MCF 10A (cell line): ENCODE measurements at places on chromosomes 16 and 17.

DNA sequence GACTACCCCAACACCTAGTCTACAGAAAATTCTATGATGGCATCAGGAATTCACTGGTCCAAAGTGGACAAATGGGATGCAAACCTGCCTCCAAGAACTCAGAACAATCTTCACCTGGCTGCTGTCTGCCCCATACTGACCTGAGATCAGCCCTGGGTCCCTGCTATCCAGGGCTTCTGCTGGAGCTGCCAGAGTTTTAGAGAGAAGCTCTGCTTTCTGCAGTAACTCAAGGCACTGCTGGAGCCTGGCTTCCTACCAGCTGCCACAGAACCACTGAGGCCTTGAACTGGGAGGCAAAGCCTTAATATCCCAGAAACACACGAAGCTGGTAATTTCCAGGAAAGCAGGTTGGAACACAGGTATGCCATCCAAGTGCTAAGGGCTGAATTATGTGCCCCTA is 7.5 kb downstream of the TMEM170A start:
- peaks cover 25% of the 10 kb centered on the region for H3K36me3 ChIP-seq
- DNase-seq: no peak
- H3K27ac ChIP-seq: no peak overlapping the region
- no peaks in the 10 kb centered on the region for H3K27me3 ChIP-seq

DNA sequence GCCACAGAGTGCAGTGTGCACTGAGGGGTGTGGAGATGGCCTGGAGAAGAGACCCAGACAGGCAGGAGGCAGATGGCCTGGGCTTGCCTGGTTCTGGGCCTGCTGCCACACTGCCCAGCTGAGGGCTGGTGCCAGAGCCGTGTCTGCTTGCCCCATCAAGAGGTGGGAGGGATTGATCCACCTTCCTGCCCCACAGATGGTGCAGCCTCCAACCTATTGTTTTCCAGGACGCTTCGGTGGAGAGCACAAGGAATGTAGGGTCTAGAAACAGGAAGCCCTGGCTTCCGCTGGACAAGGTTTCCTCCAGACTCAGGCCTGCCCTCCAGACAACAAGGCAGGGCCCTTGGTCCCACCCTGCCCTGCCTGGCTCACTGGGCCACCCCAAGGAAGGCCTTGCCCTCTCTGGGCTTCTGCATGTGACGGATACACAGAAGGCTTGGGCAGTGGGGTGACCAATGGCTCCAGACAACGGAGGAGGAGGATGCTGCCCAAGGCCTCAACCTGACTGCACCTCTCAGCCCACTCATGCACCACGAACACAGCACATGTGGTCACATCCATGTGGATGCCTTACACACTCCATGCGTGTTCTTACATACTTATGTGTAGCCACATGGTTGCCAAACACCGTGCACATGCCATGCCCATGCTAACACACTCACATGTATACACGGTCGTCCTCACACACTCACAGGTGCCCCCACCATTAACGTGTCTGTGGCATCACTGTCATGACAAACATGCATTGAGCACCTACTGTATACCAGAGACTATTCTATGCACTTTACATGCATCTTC is 6.5 kb upstream of the CDH5 start:
- peaks cover 58% of the 10 kb centered on the region for H3K27me3 ChIP-seq
- DNase-seq: peak; percentile 34
- no peak overlapping the region for H3K27ac ChIP-seq
- H3K4me1 ChIP-seq: peaks cover 20% of the 10 kb centered on the region
- no peak overlapping the region for H3K4me3 ChIP-seq

- no peaks in the 10 kb centered on the region for H3K36me3 ChIP-seq
- peaks cover 5% of the 10 kb centered on the region for H3K4me1 ChIP-seq
- no peak for DNase-seq
- no peak overlapping the region for H3K4me3 ChIP-seq
- H3K27me3 ChIP-seq: peaks cover 24% of the 10 kb centered on the region
- no peak overlapping the region for H3K27ac ChIP-seq
Measured at GRCh38 chr16:8576141-8577004, 13.9 kb downstream of the TMEM114 start.

GRCh38 chr16:49016461-49016860 is 265.2 kb downstream of the CBLN1 start:
- peaks cover 16% of the 10 kb centered on the region for H3K27me3 ChIP-seq
- H3K4me1 ChIP-seq: peaks cover 11% of the 10 kb centered on the region
- no peaks in the 10 kb centered on the region for H3K36me3 ChIP-seq
- no peak overlapping the region for H3K4me3 ChIP-seq

DNA sequence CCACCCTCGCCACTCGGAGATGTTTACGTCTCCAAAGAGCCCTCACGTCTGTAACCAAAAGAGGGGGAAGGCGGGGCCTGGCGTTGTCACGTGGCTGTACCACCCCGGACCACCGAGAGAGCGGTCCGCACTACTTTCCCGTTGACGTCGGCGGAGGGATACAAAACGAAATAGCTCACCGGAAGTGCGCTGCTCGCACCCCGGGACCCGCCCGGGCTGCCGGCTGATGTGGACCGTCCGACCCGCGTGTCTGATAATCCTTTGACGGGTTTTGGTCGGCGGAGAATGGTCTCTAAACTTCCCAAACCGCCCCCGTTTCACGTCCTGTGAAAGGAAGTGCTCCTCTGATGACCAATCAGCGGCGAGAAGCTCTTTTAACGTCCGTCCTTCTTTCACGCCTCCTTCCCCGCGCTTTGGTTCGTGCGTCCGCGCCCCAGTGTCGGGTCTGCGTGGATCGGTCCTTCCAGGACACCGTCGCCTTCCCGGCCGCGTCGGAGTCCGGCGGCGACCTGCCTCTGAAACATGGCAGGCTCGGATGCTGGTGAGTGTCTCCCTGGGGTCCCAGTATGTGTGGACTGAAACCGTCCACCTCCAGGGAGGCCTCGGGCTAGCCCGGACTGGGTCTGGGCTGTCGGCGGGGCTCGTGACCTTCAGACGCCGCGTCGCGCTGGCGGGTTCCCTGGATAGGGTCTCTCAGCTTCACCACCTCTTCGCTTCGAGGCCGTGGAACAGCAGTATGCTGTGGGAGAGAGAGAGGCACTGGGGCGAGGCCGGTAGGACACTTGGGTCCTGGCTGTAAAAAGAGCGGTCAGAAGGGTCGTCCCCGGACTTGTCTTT is at the start of gene CEP95:
Gene CEP95 (plus strand): TSS at position 402 of the 837 bp plus-strand sequence. CDS start 121 bp downstream, at position 523.
- peak within 1 kb of the TSS; percentile 99 for H3K4me3 ChIP-seq
- peak; percentile 96 for DNase-seq
- peaks cover 76% of the 10 kb centered on the region for H3K36me3 ChIP-seq

GRCh38 chr16:4349332-4349731 is 1.8 kb downstream of the PAM16 start:
- no peak for DNase-seq
- H3K4me3 ChIP-seq: peak overlapping the region; percentile 89
- H3K4me1 ChIP-seq: peaks cover 8% of the 10 kb centered on the region

GRCh38 chr17:82056729-82057621 is 5.3 kb downstream of the GPS1 start:
- no peaks in the 10 kb centered on the region for H3K27me3 ChIP-seq
- no peak overlapping the region for H3K4me3 ChIP-seq
- DNase-seq: no peak
- no peaks in the 10 kb centered on the region for H3K4me1 ChIP-seq

GRCh38 chr17:39270923-39271322 is 45.2 kb upstream of the STAC2 start:
- peaks cover 79% of the 10 kb centered on the region for H3K36me3 ChIP-seq
- no peaks in the 10 kb centered on the region for H3K4me1 ChIP-seq
- DNase-seq: peak; percentile 37
- no peak overlapping the region for H3K27ac ChIP-seq
- H3K27me3 ChIP-seq: no peaks in the 10 kb centered on the region

DNA sequence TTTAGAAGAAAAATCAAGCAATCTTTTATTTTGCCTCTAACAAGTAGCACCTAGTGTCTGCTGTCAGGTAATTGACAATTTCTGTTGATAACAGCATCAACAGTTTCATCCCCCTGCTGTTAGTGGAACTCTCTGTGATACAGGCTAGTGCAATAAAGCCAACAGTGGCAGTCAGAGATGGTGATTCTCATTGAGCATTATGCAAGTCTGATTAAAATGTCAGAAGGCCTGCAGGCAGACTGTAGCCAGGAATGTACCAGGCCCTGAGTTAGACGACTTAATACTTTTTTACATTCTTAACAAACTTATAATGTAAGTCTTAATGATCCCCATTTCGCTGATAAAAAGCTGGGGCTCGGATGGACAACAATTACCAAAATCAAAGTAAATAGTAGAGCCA is 14.6 kb downstream of the CYLD start:
- no peak for DNase-seq
- H3K4me1 ChIP-seq: no peaks in the 10 kb centered on the region
- no peak overlapping the region for H3K4me3 ChIP-seq
- peaks cover 52% of the 10 kb centered on the region for H3K36me3 ChIP-seq
- H3K27ac ChIP-seq: no peak overlapping the region
- H3K27me3 ChIP-seq: no peaks in the 10 kb centered on the region

GRCh38 chr17:61249649-61250299 is 149.9 kb upstream of the TBX2 start:
- no peak overlapping the region for H3K4me3 ChIP-seq
- DNase-seq: no peak
- no peak overlapping the region for H3K27ac ChIP-seq
- no peaks in the 10 kb centered on the region for H3K36me3 ChIP-seq
- H3K4me1 ChIP-seq: peaks cover 11% of the 10 kb centered on the region

DNA sequence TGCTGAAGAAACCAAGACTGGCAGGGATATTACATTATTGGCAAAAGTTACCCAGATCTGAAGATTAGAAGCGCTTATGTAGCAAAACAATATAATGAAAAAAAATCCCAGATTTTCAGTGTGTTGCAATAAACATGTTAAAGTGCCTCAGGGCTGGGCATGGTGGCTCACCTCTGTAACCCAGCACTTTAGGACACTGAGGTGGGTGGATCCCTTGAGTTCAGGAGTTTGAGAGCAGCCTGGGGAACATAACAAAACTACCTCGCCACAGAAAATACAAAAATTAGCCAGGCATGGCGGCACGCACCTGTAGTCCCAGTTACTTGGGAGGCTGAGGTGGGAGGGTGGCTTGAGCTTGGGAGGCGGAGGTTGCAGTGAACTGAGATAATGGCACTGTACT is 6.8 kb downstream of the ZNF207 start:
- H3K27ac ChIP-seq: no peak overlapping the region
- peak; percentile 85 for DNase-seq
- H3K36me3 ChIP-seq: peaks cover 95% of the 10 kb centered on the region
- H3K4me3 ChIP-seq: peak overlapping the region; percentile 28

- peaks cover 23% of the 10 kb centered on the region for H3K27me3 ChIP-seq
- no peak overlapping the region for H3K4me3 ChIP-seq
- no peak overlapping the region for H3K27ac ChIP-seq
- H3K36me3 ChIP-seq: no peaks in the 10 kb centered on the region
Measured at GRCh38 chr16:49120631-49121030, 161.0 kb downstream of the CBLN1 start.

DNA sequence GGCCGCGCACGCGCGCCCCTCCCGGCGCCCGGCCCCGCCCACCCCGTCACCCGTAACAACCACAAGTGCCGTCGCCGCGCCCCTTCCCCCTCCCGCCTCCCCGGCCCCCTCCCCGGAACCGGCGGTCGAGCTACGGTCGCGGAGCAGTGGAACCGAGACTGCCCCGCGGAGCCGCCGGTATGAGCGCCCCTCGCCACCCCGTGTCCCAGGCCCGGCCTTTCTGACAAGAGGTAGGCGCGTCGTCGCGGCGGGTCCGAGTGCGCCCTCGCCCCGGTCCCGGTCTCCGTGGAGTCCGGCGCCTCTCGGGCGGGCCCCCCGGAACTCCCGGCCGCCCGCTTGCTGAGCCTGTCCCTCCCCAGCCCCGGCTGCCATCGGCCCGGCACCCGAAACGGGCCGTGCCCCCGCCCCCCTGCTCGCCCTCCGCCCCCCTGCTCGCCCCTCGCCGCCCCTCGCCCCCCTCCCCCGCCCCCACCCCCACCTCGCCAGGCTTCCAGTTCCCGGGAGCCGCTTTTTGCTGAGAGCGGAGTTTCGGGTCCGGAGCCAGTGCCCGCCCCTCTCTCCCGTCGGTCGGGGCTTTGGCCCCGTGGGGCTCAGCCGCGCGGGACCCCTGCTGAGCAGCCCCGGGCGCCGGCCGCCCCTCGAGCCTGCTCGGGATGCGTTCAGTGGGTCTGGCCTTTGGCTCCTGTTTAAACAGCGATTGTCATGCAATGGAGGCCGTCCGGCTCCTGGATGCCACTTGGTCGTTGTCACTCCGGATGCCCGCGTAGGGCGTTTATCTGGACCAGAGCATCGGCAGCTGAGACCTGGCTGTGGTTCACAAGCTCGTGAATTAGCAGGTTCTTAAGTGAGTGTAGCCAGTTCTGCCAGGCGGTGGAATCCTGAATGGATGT is at the start of gene SEC14L1:
Gene SEC14L1 (plus strand): TSS at position 92 of the 890 bp plus-strand sequence. CDS start 2,628 bp downstream, outside the sequence.
- H3K27me3 ChIP-seq: no peaks in the 10 kb centered on the region
- peak; percentile 39 for DNase-seq
- H3K4me3 ChIP-seq: peak within 1 kb of the TSS; percentile 73
- peak within 1 kb of the TSS; percentile 57 for H3K27ac ChIP-seq

DNA sequence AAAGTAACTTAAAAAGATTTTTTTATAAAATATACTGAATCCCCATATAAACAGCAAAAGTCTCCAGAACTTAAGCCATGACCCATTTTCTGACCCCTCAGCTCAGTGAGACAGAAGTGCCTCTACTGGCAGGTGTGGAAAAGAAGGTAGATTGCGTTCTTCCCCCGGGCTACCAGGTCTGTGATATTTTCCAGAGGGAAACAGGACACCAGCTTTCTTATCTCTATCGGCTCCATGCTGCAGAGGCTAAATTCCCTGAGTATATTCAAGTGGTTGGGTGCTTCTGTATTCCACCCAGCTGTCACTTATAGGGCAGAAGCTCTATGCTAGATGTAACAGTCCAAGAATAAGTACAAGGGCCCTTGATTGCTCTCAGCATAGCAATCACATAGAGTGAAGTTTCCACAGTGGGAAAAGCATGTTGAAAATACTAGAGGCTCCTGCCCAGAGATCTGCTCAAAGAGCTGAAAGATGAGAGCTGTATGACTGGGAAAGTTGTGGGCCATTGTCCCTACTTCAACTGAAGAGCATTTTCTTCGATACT is 687.3 kb downstream of the CDH11 start:
- no peak overlapping the region for H3K4me3 ChIP-seq
- no peak for DNase-seq
- peaks cover 7% of the 10 kb centered on the region for H3K4me1 ChIP-seq
- H3K27me3 ChIP-seq: no peaks in the 10 kb centered on the region
- no peaks in the 10 kb centered on the region for H3K36me3 ChIP-seq

GRCh38 chr17:68498479-68499326 is 13.5 kb upstream of the PRKAR1A start:
- H3K4me3 ChIP-seq: no peak overlapping the region
- no peaks in the 10 kb centered on the region for H3K36me3 ChIP-seq
- H3K4me1 ChIP-seq: no peaks in the 10 kb centered on the region
- no peak overlapping the region for H3K27ac ChIP-seq
- no peak for DNase-seq

GRCh38 chr16:19868421-19868820 is 16.2 kb downstream of the GPRC5B start:
- no peaks in the 10 kb centered on the region for H3K27me3 ChIP-seq
- H3K4me1 ChIP-seq: no peaks in the 10 kb centered on the region
- H3K27ac ChIP-seq: no peak overlapping the region
- no peak overlapping the region for H3K4me3 ChIP-seq
- no peaks in the 10 kb centered on the region for H3K36me3 ChIP-seq

GRCh38 chr16:24975428-24975889 is 39.7 kb downstream of the ARHGAP17 start:
- peaks cover 29% of the 10 kb centered on the region for H3K4me1 ChIP-seq
- no peaks in the 10 kb centered on the region for H3K27me3 ChIP-seq
- peak; percentile 77 for DNase-seq
